ENCODE measurements at places on chromosomes 3 and 15. TPM values are rescaled to one million over a fixed set of nuclear protein-coding genes. Genes with fewer than 3 reads are reported as not detected.

The TRPM1 gene
- 0.48 TPM for total RNA-seq

The OR5K1 gene
- not detected for total RNA-seq

DNA sequence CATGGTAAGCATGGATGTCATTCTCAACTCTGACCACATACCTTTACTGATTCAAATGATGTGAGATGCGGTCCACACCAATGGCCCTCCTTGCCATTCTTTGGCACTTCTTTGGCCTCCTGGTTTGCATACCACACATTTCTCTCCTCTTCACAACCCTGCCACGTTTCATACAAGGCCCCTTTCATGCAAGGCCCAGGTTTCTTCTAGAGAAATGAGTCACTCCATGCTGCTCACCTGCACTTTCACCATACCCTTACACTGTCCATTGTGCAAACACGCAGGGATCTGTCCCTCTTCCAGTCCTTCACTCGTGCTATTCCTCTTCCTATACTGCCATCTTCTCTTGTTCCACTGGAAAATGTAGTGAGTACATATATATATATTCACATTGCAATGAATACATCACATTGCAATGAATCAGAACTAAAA is 24.4 kb upstream of the SLC24A5 start:
- no peak for DNase-seq

GRCh38 chr3:154517404-154517803 is 87.4 kb upstream of the GPR149 start:
- no peak for DNase-seq

GRCh38 chr3:35291471-35292236 is 347.7 kb upstream of the ARPP21 start:
- DNase-seq: no peak

DNA sequence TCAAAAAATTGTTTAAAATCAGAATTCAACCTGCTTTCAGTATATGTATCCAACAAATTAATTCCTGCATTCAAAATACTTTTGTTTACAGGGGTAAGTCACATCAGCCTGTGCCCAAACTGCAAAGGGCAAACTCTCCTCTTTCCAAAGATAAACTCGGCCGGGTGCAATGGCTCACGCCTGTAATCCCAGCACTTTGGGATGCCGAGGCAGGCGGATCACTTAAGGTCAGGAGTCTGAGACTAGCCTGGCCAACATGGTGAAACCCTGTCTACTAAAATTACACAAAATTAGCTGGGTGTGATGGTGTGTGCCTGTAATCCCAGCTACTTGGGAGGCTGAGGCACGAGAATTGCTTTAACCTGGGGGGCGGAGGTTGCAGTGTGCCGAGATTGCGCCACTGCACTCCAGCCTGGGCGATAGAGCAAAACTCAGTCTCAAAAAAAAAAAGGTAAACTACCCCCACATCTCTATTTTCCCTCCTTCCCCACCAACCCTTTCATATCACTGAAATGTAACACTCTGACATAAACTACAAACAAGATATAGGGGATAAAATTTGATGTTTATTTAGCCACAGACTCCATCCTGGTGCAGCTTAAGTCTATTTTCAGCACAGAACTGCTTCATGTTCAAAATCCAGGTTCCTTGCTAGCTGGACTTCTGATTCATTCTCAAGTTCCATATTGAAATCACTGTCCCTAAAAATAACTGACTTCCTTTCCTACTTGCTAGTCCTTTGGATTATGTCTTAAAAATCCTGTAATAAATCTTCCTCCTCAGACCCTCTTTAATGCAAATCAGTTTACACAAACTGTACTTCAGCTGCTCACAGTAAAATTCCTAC is 15.4 kb downstream of the UBP1 start:
- no peak for DNase-seq

- DNase-seq: no peak
These were observed 103.0 kb upstream of the TBL1XR1 start for GRCh38 chr3:177300039-177300833.

The TEX55 gene
- not detected for total RNA-seq

DNA sequence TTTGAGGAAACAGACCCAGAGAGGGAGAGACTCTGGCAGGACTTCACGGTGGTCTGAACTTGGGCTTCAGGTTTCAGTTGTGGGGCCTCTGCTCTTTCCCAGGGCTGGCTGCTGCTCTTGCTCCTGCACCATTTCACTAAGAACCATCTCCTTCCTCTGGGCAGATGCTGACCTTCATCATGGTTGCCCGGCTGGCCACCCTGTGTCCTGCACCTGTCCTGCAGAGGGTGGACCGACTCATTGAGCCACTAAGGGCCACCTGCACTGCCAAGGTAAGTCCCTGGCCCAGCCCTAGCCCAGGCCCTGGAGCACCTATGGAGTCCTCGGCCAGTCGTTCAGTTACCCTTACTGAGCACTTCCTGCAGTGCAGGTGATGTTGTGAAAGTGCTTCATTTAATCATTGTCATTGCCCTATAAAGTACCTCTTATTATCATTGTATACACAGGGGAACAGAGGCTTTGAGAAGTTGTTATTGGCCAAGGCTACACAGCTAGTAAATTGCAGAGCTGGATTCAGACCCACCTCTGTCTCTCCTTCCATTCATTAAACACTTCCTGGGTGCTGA is 10.0 kb downstream of the RPL32 start:
- no peak for DNase-seq

DNA sequence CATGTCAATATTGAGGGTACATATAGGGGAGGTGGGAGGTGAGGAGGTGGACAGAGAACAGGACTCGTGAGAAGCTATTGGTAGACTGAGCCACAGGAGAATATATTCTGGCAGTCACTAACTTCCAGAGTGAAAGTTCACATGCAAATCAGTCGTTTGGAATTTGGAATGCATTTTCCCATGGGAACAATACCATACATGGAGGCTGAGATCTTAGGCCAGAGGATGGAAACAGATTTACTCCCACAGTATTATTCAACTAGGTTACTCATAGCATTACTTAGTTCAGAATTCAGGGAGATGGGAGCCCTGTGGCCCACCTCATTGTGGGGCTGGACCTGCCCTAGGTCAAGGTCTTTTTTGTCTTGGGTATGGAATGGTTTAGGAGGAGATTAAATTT is 36.4 kb upstream of the ABHD2 start:
- no peak for DNase-seq

GRCh38 chr3:136294176-136294575 is 44.0 kb downstream of the PCCB start:
- no peak for DNase-seq

The APPL1 gene
- total RNA-seq: 32.4 TPM

DNA sequence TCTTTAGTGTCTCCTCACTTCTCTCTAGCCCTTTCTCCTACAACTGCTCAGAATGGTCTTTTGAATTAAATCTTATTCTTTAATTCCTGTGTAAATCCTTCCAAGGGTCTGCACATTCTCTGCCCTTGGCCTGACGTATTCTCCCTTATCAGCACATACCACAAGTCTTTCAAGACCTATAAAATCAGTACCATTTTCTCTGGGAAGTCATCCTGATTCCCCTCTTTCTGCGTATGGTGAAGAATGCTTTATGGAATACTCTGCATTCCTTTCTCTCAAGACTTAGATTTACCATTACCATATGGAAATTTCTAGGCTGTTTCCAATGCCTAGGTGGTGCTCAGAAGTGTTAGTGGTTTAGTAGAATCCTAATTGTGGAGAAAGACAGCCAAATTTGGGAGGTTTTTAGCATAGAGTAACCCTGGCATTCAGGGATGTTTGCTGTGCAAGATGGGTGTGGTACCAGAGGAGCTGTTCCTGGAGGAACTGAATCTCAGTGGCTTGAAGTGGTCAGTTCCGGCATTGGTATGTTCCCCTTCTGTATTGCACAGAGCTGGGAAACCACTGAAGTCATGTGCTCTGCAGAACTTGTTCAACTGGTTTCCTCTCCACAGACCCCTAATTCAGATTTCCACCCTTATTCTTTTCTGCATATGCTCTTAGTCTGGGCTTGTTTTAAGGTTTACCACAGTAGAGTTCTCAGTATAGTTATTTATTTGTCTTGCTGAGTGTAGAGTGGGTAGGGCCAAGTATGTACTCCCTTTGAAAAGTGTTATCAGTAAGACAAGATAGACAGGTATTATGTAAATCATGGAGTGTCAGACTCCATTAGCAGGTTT is 24.5 kb downstream of the IQGAP1 start:
- no peak for DNase-seq

The HOMER2 gene
- 7.0 TPM for total RNA-seq

The ANKRD63 gene
- 0.45 TPM for total RNA-seq

DNA sequence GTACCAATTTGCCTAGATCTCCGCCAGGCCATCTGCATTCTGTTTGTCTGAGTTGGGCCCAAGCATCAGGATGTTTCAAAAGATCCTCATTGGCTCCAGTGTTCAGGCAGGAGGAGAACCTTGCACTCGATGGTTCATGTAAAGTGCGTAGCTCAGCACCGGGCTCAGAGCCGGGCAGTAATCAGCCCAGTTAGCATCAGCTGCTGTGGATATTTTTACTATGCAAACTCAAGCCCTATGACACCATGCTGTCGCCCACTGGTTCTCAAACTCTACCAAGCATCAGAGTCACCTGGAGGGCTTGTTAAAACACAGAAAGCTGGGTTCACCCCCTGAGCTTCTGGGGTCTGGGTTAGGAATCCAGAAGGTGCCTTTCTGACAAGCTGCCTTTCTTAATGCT is 310.8 kb downstream of the SHQ1 start:
- DNase-seq: no peak

The SLC24A1 gene
- total RNA-seq: 2.8 TPM

DNA sequence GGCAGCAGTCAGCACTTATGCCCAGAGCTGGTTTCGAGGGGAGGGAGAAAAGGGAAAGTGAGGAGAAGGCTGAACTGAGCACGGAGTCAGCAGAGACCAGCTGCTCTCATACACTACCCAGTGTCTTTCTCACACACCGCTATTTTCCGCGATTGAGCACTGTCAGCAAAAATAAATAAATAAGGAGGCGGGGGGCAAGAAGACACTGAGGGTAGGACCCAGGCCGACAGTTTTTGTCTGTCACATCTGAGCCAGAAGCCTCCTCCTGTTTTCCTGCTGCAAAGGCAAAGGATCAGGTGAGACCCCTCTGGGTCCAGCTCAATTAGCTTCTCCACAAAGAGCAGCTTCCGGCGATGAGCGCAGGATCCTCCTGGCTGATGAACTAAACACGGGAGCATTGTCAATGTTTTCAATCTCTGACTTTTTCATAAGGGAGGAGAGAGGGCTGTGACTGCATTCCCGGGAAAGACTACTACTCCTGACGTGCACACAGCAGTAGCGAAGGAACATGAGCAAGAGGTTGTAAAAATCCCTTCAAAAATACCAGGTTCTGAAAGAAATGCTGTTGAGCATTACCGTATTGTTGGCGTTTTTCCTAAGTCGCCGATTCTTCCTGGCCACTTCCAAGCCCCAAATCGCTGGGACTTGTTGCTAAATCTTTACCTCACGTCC is 1.3 kb downstream of the FRMD5 start:
- peak; percentile 53 for DNase-seq

The BDH1 gene
- total RNA-seq: 25.3 TPM

- DNase-seq: no peak
These were observed 97.3 kb downstream of the SLCO3A1 start for GRCh38 chr15:91950631-91951329.

DNA sequence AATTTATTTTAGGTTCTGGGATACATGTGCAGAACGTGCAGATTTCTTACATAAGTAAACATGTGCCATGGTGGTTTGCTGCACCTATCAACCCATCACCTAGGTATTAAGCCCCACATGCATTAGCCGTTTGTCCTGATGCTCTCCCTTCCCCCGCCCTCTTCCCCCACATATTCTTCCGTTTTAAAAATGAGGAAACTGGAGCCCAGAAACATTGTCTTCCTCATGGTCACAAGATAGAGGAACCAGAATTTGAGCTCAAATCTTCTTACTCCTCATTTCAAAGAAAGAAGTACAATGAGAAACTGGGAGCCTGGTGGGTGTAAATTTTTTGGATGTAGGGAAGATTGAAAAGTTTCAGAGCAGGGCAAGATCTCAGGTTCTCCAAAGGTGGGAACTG is 56.1 kb upstream of the USP3 start:
- DNase-seq: no peak

DNA sequence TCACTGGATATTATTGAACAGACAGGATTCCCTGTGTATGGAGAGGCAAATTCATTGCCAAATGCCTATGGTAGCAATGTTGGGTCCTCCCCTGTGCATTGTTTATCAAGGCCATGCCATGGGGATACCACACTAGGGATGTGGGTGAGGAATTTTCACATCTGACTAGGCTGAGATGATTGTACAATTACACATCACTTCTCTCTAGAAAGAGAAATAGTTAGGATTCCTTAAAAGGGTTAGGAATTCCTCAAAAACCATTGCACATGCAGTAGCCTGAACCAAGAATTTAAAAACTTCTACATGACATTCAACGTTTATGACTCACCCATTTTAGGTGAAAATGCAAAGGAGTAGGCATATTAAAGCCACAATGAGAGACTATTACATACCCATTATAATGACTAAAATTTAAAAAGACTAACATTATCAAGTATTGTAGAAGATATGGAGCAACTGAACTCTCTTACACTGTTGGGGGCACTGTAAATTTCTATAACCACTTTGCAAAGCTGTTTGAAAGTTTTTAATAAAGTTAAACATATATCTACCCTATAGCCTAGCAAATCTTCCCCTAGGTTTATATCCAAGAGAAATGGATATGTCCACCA is 175.9 kb downstream of the THRB start:
- DNase-seq: no peak

DNA sequence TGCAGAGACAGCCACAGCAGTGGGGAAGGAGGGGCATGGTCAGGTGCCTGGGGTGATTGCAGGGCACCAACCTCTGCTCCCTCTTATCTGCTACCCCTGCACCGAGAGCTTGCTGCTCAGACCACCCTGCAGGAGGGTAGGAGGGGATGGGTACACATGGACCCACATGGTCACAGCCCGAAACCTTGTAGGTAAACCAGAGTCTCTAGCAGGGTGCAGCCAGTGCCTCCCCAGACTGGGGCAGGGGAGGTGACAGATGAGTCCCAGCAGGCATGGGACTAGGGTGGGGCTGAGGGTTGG is 49.2 kb downstream of the FAH start:
- no peak for DNase-seq

The IL5RA gene
- not detected for total RNA-seq

The MAGEL2 gene
- 1.1 TPM for total RNA-seq

DNA sequence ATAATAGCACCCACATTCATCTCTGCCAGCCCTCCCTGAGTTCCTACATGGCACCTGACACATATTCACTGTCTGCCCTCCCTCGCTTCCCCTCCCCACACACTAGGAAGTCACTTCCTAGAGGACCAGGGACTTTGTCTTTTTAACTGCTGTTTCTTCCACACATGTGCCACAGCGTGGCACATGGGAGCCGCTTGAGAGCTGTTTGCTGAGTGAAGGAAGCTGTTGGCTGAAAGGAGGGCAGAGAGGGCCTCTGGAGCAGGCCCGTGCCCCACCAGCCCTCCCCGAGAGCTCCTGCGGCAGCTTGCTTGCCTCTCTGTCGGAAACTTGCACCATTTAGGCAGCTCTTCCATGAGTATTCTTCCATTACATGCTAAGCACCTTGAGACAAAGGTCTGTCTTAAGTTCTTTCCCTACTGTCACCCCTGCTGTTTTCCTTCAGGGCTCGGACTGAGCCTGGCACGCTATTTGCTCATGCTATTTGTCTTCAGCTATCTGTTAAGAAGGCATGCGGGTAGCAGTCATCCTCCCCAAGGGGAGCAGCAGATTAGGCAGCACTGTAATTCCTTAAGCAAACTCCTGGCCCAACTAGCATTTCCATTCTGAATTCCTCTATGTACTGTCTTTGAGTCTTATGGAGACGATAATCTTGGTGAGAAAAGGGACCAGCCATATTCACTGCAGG is 72.2 kb downstream of the CACNA1D start:
- peak; percentile 41 for DNase-seq

- no peak for DNase-seq
These were observed 233.4 kb downstream of the ADAMTS17 start for GRCh38 chr15:100108346-100108745.

GRCh38 chr15:65085990-65086679 is 9.6 kb downstream of the KBTBD13 start:
- DNase-seq: peak; percentile 85

- DNase-seq: peak; percentile 49
These were observed 204.0 kb upstream of the NANOGP8 start for GRCh38 chr15:35289024-35289617.
